ENCODE measurements at places on chromosomes 4 and X.

DNA sequence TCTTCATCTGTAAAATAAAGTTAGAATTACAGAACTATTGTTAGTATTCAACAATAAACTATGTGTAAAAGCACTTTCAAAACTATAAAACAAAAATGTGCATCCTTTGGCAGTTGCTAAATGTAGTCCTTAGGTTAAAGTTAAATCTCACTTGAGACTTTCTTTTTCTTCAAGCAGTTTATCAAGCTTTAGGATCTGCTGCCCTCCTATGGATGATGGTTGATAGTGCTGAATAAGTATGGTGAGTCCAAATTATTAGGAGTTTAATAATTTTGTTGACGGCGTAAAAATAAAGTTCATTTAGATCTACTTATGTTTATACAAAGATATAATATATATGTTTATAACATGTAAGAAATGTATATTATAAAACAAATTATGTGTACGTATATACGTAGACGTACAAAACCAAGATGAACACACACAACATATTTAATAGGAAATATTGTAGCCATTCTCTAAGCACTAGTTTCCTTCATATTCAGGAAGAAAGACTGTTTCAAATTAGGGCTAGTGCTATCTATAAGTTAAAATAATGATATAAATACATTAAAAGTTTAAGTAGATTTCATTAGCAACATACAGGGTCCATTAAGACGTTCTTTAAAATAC is 22.3 kb downstream of the UGT2A2 start:
- DNase-seq = no peak

DNA sequence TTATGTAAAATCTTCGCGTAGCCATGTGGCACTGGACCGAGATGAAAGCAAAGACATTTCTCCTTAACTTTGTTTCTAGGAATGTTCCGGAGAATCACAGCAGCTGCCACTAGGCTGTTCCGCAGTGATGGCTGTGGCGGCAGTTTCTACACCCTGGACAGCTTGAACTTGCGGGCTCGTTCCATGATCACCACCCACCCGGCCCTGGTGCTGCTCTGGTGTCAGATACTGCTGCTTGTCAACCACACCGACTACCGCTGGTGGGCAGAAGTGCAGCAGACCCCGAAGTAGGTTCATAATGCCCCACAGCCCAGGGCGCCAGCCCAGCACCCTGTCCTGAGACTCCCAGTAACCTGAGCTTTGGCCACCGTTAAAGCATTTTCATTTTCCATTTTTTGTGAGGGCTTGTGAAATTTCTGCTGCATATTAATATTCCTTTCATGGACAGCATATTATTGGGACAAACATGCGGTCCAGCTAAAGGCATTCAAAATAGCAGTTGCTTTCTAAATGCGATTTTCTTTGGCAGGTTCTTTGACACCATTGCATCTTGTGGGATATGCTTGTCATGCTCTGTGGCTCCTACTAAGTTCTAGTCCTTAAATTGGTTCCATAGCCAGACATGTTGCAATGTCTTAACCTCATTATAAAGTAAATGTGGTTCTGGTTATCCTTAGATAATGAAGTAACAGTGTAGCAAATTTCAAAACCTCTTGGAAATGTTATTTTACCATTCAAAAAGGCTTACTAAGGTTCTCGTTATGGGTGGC is 49.1 kb upstream of the MSANTD1 start:
- DNase-seq = peak; percentile 55

DNA sequence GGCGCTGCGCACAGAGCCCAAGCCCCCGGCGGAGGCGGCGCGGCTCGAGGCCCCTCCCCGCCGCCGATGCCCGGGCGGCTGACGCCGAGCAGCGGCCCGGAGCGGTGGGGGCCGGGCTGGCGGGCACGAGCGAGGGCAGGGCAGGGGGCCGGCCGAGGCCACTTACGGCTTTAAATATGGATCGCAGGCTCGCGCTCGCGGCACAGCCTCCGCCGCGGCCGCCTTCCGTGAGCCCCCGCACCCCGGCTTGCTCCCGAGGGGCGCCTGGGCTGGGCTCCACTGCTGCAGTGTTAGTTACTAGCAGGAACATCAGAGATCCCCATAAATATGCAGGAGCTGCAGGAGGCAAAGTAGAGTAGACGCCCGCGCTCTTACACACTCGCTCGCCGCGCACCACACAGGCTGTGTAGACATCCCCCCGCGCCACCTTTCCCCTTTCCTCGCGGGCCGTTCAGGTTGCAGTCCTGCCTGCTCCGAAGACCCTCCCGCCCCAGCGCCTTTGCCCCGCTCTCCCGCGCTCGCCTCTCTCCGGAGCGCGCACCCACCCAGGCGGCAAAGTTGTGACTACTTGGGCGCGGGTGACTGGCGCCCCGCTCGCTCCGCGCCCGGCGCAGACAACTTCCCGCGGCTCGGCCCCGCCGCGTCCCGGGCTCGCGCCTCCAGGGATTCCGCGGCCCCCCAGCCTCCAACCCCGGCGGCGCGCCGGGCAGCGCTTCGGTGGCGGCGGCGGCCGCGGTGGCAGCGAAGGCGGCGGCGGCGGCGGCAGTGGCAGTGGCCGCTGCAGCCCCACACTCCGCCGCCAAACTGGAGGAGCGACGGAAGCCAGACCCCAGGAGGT is 152.0 kb upstream of the SLC4A4 start:
- peak; percentile 64 for DNase-seq

GRCh38 chr4:161466316-161466715 is 697.5 kb downstream of the FSTL5 start:
- no peak for DNase-seq

DNA sequence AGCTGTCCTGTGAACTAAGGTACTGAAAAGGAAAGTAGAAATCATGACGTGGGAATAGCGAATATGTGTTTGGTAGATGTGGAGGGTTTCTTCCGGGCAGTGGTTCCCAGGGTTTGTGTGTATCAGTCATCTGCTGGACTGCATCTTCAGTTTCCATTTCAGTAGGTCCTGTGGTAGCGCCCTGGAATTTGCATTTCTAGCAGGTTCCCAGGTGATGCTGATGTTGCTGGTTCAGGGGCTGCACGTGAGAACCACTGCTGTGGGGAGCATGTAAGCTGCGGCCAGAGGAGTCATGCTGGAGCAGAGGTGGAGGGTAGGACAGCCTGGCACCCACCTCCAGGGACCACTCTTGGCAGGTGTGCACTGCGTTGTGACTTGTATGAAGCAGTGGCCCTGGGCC is 47.1 kb downstream of the ARHGAP10 start:
- no peak for DNase-seq

DNA sequence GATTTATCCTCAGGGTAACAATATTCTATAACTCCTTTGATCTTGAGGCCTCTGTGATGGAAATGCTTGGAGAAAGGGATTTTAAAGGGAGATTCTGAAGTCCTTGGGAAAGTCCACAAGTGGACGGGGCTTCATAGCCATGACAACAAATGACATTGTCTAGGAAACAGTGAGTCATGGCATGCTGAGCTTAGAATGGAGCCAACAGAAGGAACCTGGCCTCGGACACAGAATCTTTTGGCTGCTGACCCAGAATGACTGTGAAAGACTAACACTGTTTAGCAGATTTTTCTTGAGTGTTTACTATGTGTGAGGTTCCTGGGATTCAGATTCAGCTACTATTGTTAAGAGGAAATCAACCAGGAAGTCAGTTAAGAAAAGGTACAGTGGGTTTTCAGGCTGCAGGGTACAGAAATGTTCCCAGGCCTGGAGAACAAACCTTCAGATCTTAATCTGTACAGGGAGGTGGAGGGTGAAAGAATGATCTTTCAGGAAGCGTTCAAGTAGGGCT is 18.1 kb upstream of the CXCL2 start:
- no peak for DNase-seq

DNA sequence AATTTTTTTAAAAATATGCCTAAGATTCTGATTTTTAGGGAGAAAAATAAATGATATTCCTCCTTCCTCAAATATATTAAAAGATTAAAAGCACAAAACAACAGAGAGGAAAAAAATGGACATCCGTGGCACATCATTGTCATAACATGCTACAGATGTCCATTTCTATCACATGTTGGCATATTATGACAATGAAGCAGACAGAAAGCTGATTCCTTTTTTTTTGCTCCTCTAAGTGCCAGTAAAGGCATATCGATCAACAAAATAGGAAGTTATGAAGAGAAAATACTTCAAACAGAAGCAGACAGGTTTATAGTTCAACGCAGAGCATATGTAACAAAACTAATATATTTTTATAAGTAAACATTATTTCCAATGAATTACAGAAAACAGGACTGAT is 11.2 kb downstream of the KLHL8 start:
- DNase-seq = no peak

GRCh38 chr4:3387943-3388361 is 53.8 kb upstream of the HGFAC start:
- DNase-seq = peak; percentile 90

DNA sequence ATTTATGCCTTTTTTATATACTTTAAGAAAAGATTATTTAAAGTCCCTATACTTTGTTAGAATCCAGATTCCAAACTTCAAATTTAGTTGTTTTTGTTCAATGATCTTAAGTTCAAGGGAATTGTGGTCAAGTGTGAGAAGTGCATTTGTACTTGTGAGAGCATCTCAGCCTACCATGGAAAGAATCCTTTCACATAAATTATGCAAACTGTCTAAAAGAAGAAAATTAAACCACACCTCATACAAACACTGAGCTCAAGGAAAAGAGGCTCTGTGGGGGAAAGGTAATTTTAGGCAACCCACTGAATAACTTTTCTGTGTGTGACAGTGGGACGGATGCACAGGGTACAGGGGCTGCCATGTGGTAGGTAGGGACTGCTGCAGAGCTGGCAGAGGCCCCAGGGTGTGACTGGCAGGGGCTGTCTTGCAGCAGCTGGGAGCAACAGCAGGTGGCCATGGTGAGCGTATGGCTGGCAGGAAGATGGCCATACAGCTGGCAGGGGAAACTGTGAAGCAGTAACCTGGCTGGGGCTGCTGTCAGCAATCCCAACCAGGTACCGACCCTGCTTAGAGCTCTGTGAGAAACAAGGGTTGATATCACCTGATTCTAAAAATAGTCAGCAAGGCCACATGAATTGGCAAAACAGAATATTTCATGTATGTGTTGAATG is 130.6 kb downstream of the UGT8 start:
- no peak for DNase-seq

GRCh38 chr4:113024388-113024787 is 25.1 kb upstream of the ANK2 start:
- DNase-seq = no peak

- DNase-seq = peak; percentile 56
Observed at GRCh38 chrX:42755815-42756214, 22.1 kb downstream of the PPP1R2C start.

DNA sequence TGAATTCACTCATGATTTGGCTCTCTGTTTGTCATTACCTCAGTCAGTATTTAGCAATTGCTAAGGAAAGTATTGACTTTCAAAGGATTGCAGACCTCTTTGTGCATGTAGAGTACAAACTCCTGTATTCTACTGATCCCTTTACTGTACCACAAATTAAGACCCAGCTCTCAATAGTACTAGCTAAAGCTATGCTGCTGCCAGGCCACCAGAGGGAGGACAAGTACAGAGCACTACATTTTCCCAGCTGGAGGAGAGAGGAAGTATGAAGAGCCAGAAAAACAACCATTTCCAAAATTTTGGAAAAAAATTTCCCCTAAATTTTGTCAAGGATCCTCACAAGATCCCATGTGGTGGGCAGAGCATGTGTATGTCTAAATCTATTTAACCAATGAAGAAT is 175.0 kb upstream of the MTMR8 start:
- no peak for DNase-seq

- no peak for DNase-seq
Observed at GRCh38 chr4:87179751-87180150, 40.7 kb downstream of the KLHL8 start.

GRCh38 chrX:13305108-13305507 is 14.7 kb downstream of the ATXN3L start:
- DNase-seq = no peak

- no peak for DNase-seq
Observed at GRCh38 chr4:33989820-33990443, 2254.4 kb downstream of the ARAP2 start.

DNA sequence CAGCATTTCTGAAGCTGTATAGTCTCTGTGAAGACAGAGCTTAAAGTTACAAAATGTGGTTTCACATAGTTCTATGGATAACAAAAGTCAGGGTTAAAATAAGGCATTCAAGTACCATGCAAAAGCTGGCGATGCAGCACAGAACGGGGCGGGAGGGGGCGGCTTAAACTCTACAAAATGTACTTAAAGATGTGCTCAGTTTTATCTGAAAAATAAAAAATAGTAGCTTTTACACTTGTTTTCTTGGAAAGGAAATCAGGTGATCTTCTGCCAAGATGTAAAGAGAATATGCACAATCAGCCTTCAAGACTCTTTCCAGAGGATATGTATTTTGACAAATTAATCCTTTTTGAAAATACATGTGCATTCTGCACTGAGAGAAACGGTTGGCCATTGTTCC is 301.7 kb upstream of the EMCN start:
- no peak for DNase-seq

DNA sequence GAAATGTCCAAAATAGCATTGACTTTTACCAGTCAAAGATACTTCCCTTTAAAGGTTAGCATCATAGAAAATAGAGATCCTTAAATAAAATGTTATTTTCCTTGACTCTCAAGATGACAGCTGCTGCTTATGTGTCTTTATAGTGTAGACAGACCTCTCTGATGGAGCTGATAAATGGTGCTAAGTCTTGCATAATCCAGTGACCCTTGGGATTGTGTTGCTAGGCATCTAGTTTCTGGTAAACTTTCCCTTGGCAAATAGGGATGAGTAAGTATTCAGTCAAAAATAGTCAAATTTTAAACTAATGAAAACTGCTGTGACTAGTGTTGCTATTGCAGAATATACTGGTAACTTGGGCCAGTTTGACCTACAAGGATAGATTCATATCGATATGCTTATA is 53.6 kb downstream of the MBNL3 start:
- DNase-seq = no peak

DNA sequence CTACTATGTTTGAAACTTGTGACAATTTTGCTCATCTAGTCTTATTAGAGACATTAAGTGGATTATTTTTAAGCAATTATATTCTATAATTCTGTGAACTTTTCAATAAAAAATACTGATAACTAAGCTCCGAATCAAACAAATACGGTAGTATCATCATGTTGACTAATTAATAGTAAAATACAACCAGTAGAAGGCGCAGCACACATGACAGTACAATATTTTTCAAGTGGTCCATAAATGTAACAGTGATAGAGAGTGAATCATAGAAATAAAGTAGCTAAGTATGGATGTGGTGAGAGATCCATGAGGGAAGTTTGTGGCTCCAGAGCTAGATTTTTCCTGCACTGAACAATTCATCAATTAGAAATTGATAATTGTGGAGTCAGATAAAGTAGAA is 666.2 kb downstream of the KCTD8 start:
- no peak for DNase-seq

GRCh38 chrX:103330681-103331288 is 746 bp downstream of the TCEAL7 start:
- DNase-seq = no peak

- no peak for DNase-seq
Observed at GRCh38 chrX:68428431-68428830, 4.9 kb downstream of the OPHN1 start.

- no peak for DNase-seq
Observed at GRCh38 chr4:158490629-158491028, 31.1 kb upstream of the RXFP1 start.
